ENCODE measurements at places on chromosomes 7 and 10.
A peak's percentile ranks its signal among the peaks of the same experiment; 100 is the strongest.

DNA sequence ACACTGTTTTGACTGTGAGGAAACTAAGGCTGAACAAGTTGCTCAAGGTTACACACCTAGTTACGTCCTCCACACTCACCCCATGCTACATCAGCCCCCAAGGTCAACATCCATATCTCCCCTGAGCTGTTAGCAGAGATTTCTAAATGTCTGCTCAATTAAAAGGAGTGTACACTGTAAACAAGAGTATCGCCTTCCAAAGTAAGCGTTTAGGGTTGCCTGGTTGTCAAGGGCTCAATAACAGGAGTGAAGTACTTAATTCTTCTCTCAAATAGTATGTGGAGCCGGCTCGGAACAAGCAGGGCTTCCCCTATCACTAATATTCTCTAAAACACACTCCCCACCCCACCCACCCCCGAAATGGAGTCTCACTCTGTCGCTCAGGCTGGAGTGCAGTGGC lies 412.8 kb upstream of the GALNT17 start:
- no peak for DNase-seq

- DNase-seq = no peak
Observed at GRCh38 chr7:70071766-70072165, 473.5 kb downstream of the AUTS2 start.

DNA sequence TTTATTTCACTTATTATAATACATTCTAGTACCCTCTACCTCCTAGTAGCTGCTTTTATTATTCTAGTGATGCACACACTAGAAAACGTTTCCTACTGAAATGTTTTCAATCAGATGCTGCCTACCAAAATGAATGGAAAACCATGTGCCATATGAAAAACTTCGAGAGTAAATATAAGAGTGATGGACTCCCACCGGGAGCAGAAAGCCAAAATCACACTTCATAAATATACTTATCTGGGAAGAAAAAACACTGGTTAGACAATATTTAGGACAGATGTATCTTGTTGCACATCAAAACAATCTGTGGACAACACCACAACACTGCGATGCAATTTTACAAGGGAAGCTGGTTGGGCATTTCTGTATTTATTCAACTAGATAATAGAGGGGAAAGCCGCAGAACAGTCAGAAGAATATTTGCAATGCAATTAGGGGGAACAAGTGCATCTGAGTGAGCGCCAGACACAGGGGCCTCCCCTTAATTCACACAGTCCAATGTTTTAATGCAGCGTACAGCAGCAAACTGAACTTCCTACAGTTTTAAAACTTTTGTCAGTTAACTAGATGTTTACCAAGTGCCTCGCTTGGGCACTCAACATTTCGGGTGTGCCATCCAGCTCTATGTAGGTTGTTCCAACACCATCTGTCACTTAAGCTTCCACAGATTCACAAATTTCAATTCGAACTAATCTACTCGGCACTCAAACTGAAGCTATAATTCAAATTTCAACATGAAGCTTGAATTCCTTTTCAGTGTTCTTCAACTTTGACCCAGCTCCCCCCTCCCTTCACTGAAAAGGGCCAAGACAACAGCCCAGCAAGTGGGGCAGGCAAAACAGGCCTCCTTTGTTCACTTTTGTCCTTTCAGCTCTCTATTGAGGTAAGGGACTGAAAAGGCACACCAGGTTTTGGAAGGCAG lies 7.4 kb downstream of the NRCAM start:
- no peak for DNase-seq

DNA sequence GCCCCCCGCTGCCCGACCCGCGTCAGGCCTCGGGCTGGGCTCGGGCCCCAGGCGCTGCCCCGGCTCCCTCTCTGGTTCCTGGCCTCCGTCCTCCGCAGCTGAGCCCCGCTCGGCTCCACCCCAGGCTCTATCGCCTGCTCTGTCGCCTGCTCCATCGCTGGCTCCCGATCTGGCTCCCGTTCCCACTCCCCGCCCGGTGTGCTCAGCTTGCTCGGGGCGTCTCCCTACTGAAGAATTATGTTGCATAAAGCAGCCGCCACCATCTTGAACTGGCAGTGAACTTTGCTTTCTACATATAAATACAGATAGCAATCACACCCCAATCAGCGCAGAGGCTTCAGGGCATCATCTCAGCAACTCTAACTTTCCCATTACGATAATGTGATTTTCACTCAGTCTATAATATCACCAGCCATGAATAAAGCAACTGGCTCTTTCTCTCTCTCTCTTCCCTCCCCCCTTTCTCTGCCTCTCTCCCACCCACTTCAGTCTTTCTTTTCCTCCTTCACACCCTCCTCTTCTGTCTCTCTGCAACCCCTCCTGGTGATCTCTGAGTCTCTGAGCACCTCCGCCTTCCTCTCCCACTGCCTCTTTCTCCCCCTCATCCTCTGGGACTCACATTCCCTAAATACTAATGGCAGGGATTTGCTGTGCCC lies 43.3 kb upstream of the BTRC start:
- no peak for DNase-seq

- no peak for DNase-seq
Observed at GRCh38 chr7:44043902-44044301, 600 bp upstream of the DBNL start.

DNA sequence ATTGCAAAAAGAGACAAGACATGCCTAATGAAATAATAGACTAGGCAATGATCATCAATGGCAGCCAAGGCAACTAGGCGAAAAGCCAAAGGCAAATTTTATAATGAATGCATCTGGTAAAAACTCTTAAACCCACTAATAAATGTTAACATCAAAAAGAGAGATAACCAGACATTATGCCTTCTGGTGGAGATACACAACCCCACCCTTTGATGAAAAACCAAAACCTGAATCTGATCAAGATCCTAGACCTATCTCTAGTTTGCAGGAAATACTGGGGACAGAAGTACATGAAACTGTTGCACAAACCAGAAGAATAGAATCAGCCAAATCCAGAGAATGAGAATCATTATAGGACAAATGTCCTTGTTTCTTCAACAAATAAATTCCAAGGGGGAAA lies 22.0 kb upstream of the GSAP start:
- no peak for DNase-seq

DNA sequence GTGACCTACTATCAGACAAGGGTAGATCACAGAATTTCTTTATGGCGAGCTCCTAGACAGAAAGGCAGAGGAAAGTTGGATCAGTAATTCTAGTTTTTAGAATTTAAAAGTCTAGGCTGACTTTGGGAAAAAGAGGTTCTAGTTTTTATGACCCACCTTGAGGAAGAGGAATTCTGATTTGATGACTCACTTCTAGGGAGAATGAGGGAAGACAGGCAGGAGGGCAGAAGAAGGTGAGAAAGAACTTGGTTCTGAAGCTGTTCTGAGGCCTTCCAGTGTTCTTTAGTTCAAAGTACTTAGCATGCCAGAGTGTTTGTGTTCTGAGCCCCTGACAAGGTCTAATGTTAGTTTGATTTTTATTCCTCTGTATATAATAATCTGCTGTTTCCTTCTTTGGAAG lies 97.2 kb downstream of the PODXL start:
- no peak for DNase-seq

DNA sequence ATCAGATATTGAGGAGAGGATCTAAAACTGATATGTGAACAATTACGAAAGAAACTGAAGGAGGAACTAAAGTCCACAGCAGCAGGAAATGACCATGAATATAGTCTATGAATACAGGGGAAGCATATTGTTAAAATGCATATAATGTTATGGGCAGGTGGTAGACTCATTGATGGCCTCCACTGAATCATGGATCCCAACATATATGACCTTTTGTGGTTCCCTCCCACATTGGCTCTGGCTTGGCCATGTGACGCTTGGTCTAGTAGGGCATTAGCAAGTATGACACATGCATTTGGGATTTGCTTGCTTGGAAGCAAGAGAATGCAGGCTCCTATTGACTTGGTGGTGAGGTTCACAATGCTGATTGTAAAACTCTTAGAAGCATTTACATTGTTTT lies 55.2 kb upstream of the RAB18 start:
- DNase-seq = no peak

GRCh38 chr10:116141855-116142254 lies 131.2 kb downstream of the GFRA1 start:
- no peak for DNase-seq

GRCh38 chr7:3240826-3241430 lies 60.1 kb upstream of the SDK1 start:
- no peak for DNase-seq

DNA sequence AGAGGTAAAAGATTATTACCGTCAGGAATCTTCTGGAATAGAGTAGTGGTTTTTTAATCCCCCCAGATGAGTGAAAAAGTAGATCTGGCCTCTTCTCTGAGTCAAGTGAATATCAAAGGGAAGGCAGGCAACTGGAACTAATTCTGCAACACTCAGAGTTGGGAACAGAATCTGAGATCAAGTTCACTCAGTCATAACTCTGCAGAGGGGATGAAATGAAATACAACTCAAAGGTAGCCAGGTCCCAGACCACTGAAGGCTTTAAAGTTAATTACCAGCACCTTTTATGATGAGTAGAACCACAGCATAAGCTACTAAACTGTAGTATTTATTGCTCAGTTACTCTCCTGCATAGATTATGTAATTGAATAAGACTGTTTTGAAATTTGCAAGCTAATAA lies 455.6 kb upstream of the AKR1E2 start:
- DNase-seq = no peak

DNA sequence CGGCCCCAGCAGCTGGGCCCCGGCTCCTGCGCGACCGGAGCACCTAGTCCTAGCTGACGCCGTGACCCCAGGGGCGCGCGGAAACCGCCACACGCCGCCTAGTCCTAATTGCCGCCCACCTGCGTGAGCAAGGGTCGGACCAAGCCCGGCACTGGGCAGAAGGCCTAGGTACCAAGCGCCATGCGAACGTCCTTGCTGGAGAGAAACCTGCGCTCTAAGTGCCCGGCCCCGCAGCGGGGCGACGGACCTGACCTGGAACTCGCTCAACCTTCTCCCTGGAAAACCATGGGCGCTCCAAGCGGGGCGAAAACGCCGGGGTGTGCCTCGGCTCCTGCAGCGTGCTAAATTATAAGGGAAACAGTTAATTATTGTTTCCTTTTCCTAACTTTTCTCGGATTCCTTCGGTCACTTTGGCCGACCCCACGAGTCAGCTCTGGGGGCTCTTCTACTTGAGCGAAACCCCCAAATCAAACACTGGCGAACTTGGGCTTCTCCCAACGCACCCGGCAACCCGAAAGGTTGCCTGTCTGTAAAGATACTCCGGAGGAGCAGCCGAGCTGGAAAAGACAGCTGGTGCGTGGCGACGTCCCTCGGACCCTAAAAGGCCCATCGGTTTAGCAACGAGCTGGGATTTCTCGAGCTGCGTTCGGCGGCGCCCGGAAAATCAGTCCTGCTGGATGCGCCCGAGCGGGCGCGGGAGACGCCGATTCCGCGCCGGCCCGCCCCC lies 5.3 kb upstream of the EBF3 start:
- DNase-seq = no peak

GRCh38 chr10:396107-396506 lies 260.9 kb downstream of the ZMYND11 start:
- no peak for DNase-seq

GRCh38 chr7:5634107-5634950 lies 147.1 kb downstream of the RNF216 start:
- no peak for DNase-seq

- DNase-seq = no peak
Observed at GRCh38 chr7:29332875-29333855, 138.6 kb downstream of the CHN2 start.

DNA sequence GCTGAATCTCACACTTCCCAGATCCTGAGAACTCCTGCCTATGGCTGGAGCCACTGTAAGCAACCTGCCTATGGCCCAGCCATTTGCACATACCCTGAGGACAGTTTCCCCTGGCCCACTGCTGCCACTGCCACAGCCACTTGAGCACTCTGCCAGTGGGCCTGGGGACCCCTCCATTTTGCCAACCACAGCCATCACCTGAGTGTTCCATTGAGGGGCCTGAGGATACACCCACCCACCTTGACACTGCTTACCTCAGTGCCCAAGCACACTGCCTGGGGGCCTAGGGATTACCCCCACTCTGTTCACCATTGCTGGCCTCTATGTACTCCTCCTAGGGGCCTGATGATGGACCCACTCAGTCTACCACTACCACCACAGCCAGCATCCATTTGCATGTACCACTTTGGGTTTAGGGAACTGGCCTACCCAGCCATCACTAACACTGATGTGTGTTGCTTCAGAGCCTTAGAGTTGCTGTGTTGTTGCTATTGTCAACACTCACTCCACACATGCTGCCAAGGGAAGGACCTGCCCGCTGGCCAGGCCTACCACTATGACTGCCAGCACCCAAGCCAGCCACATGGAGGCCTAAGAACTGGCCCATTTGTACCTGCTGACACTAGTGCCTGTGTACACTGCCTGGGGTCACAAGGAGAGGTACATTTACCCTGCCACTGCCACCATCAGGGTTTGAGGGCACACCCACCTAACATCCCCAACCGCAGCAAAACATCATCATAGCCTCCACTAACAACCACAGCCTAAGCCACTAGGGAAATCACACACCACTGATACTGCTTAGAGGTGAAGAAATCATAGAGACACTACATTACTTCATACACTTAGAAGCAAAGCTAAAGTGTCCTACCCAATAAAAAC lies 45.9 kb upstream of the ANTXRL start:
- no peak for DNase-seq

DNA sequence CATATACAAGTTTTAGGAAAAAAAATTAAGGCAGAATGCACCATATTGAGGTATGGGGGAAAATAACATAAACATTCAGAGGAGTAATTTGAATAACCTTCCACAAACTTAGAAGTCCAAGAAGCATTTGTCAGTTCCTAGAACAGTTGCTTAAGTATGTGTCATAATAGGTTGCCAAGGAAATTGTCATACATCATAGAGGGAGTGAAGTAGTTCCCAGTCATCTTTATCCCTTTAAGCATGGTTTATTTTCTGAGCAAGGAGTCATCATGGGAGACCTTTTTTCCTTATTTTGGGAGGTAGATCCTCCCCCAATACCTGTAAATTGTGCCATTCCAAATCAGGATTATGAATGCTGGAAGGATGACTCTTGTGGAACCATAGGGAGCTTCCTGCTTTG lies at the start of gene SSMEM1:
TSS of gene SSMEM1 (plus strand) at position 219 of the 400 bp plus-strand sequence. CDS start at position 270, 51 bp downstream.
- no peak for DNase-seq

GRCh38 chr7:2373124-2373556 lies 18.5 kb downstream of the EIF3B start:
- DNase-seq = no peak

- DNase-seq = no peak
Observed at GRCh38 chr7:157433628-157434027, 96.8 kb downstream of the DNAJB6 start.

DNA sequence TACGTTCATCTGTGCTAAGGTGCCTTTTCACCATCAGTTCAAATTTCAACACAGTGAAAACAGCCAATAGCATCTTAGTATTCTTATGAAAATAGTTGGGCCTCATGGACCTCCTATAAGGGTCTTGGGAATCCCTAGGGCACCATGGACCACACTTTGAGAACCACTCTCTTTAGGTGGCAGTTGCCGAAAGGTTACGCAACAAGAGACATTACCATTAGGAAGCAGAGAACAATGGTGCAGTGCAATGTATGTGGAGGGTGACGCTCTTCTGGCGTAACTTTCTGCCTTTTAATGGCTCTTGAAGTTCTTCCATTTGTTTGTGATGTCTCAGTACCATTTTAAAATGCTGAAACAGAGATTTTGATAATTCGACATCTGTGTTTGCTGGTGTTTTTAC lies 131.1 kb downstream of the CNNM2 start:
- DNase-seq = no peak

GRCh38 chr10:88974446-88975376 lies 15.9 kb upstream of the FAS start:
- peak; percentile 50 for DNase-seq

All from CD4-positive, alpha-beta T cell treated with Interferon alpha-2 for 1 hour (primary cell).